ENCODE measurements at places on chromosomes 5 and 9. TPM values are rescaled to one million over a fixed set of nuclear protein-coding genes. Genes with fewer than 3 reads are reported as not detected.

The TCF7 gene
- 9.4 TPM for total RNA-seq

The FGFR4 gene
- 118 TPM for total RNA-seq

The IFNA2 gene
- total RNA-seq = not detected

- H3K36me3 ChIP-seq = no peaks in the 10 kb centered on the region
- H3K27me3 ChIP-seq = no peaks in the 10 kb centered on the region
- no peak overlapping the region for H3K27ac ChIP-seq
- DNase-seq = no peak
- peaks cover 5% of the 10 kb centered on the region for H3K4me1 ChIP-seq
Observed at GRCh38 chr5:68237715-68238114, 22.2 kb downstream of the PIK3R1 start.

DNA sequence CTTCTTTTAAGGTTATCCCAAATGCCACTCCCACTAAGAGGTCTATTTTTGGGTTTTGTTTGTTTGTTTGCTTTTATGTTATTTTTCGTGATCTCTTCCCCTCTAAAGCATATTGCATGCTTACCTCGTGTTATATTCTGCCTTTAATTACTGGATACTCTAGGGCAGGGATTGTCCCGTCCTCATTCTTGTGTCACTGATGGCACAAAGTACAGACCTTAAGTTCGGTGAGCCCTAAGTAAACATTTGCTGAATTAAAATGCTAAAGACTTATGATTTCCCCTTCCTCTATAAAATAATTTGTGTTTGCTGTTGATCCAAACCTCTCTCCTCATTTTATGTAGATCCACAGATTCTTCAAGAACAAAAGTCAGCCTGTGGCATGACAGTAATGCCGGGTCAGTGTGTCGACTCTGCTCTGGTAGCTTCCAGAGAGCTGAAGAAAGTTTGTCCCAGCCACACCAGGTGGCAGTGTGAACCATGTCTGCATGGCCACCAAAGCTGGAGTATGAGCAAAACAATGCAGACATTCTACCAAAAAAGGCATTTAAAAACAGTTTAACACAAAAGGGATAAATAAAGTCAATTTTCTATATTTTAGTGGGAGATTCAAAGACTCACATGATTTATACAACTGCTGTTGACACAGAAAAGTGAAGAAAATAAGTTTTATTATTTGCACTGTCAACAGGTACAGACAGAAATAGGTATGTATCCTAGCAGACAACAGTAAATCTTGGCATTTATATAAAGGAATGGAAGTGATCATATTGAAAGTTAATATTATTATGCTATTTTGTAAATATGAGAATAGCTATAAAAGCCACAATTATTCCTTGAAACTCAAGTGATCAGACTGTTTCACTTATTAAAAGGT, 17.9 kb upstream of the POC5 start:
- DNase-seq = peak; percentile 47
- H3K36me3 ChIP-seq = no peaks in the 10 kb centered on the region
- no peaks in the 10 kb centered on the region for H3K4me1 ChIP-seq
- H3K27me3 ChIP-seq = no peaks in the 10 kb centered on the region

The MTAP gene
- 24.4 TPM for total RNA-seq

DNA sequence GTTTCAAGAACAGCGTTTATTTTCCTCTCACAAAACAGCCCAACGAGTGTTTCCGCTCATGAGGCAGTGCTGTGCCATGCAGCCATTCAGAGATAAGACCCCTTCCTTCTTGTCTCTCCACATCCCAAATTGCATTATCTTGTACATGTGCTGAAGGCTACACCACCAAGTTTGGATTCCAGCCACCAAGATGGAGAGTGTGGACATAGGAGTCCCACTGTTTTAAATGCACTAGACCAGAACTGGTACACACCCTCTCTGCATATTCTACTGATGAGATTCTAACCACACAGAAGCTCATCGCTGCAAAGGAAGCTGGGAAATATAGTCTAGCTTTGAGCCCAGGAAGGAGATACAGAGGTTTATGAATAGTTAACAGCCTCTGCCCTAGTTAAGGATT, 509.4 kb downstream of the NFIB start:
- no peak overlapping the region for H3K27ac ChIP-seq
- H3K36me3 ChIP-seq = no peaks in the 10 kb centered on the region
- DNase-seq = no peak
- H3K4me3 ChIP-seq = no peak overlapping the region
- H3K4me1 ChIP-seq = no peaks in the 10 kb centered on the region
- H3K27me3 ChIP-seq = no peaks in the 10 kb centered on the region

The SLC6A3 gene
- not detected for total RNA-seq

- H3K27me3 ChIP-seq = no peaks in the 10 kb centered on the region
- DNase-seq = no peak
- no peaks in the 10 kb centered on the region for H3K36me3 ChIP-seq
- no peak overlapping the region for H3K4me3 ChIP-seq
- no peak overlapping the region for H3K27ac ChIP-seq
Observed at GRCh38 chr5:112006721-112007120, 249.7 kb upstream of the NREP start.

DNA sequence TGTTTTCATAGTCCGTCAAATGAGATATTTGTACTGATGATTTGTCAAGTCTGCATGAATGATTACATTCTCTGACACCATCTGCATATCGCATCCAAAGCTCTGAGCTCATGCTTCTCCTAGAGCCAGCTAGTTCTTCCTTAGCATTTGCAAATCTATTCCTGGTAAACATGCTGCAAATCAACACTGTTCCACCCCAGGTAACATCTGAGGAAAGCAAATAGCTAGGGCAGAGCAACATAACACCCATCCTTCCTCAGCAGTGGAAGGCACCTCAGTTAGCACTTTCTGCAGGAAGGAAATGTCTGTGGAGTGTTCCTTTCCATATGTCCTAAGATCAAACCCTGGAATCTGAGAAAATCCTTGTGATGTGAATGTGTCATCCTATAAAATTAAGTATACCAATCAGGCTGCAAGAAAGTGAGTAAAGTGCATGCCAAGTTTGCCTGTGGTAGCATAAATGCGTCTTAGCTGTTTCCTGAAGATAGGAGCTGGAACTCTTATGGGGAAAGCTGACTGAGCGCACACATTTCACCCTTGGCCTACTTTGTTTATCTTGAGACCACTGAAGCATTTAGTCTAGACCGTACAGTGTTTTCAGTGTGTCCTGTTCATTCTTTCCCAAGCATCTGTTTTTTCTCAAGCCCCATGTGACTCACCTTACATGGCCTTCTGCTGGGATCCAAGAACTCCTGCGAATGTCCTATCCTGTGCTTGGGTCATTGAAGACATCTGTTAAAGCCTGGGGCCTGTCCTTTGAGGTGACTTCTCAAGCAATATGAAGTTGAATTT, 50.9 kb upstream of the STARD4 start:
- DNase-seq = no peak
- no peaks in the 10 kb centered on the region for H3K36me3 ChIP-seq
- no peak overlapping the region for H3K27ac ChIP-seq
- H3K27me3 ChIP-seq = no peaks in the 10 kb centered on the region
- no peak overlapping the region for H3K4me3 ChIP-seq

The GABRP gene
- total RNA-seq = not detected

- peak; percentile 27 for DNase-seq
- peak overlapping the region; percentile 46 for H3K4me3 ChIP-seq
- H3K27me3 ChIP-seq = no peaks in the 10 kb centered on the region
- H3K4me1 ChIP-seq = no peaks in the 10 kb centered on the region
Observed at GRCh38 chr5:100900142-100900795, 2.8 kb downstream of the ST8SIA4 start.

The GDNF gene
- 0.82 TPM for total RNA-seq

DNA sequence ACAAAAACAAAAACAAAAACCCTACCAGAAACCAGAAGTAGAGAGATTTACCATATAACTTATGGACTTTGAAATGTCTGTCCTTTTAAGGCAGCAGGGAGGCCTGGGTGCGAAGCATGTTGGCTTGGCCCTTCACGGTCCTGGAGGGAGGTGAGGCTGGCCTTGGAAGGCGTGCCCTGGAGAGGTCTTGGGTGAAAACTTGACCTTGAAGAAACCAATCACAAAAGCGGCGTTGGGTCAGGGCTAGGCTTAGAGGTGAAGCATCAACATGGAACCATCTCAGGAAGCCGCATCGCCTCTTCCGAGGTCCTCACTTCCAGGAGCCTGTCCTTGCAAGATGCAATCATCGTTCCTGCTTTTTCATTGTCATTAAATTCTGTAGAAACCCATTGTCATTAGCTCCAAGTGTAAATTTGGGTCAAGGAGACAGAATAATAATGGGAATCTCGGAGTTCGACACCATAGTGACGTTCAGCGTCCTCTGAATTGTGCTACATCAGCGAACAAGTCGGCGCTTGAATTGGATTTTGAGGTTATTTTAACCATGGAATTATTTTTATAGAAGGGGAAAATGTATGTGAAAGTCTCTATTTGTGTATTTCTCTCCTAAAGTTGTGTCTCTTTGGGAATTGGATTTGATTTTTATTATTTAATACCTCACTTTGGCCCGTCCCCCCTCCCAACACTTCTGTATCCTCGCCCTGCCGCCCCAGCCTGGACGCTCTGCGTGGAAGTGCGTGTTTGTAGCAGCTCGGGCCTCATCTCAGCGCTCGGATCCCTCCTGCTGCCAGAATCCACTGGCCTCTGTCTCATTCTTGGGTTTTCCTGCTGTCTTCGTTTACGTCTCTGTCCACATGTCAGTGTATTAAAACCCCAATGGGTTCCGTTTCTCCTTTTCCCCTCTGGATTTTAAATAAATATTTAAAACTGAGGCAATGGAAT, 11.1 kb upstream of the ORM1 start:
- peak; percentile 5 for DNase-seq
- H3K36me3 ChIP-seq = no peaks in the 10 kb centered on the region
- H3K4me3 ChIP-seq = no peak overlapping the region
- H3K27me3 ChIP-seq = no peaks in the 10 kb centered on the region

DNA sequence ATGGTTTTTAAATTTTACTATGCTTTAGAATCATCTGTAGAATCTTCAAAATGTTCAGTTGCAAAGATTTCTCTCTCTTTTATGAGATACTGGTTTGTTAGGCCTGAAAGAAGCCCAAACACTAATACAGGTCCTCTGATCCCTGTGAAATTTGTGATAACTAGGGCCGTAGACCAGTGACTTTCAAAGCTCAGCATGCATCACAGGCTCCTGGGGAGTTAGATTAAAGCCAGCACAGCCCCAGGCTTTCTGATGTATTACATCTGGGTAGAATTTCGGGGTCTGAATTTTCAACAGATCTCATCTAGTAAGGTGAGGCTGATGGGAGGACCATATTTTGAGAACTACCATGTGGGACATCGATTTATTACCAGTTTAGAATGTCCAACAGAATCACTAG, 194.1 kb upstream of the PTPRD start:
- no peaks in the 10 kb centered on the region for H3K36me3 ChIP-seq
- no peak for DNase-seq
- no peak overlapping the region for H3K4me3 ChIP-seq
- H3K27me3 ChIP-seq = no peaks in the 10 kb centered on the region
- no peaks in the 10 kb centered on the region for H3K4me1 ChIP-seq

DNA sequence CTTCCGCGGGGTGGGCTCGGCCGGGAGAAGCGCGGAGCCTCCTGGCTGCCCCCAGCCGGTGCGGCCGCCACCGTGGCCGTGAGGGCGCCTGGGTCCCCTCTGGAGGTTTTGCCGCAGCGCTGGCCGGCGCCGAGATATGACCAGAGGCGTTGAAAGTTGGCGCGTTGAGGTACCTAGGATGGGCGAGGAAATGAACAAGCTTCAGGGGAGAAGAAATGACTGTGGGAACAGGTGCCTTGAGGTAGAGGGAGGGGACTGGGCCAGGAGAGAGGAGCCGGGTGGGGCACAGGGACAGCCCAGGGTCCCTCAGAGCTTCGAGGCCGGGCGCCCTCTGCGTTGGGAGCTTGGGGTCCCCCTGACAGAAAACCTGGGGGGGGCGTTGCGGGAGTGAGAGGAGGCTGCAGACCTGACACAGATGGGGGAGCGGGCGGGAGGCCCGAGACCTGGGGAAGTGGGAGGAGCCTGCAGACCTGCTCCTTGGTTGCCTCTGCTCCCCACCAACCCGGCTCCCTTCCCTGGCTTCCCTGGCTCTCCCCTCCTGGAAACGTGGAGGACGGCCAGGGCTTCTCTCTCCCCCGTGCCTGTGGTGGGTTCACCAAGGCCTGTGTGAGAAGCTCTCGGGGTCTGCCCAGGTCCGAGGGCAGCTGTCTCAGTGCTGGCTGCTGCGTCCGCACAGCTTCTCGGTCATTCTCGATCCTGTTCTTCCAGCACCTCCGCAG, 14.2 kb downstream of the RABL6 start:
- no peaks in the 10 kb centered on the region for H3K36me3 ChIP-seq
- no peaks in the 10 kb centered on the region for H3K27me3 ChIP-seq
- H3K27ac ChIP-seq = no peak overlapping the region
- H3K4me1 ChIP-seq = no peaks in the 10 kb centered on the region
- no peak for DNase-seq
- H3K4me3 ChIP-seq = peak overlapping the region; percentile 13

DNA sequence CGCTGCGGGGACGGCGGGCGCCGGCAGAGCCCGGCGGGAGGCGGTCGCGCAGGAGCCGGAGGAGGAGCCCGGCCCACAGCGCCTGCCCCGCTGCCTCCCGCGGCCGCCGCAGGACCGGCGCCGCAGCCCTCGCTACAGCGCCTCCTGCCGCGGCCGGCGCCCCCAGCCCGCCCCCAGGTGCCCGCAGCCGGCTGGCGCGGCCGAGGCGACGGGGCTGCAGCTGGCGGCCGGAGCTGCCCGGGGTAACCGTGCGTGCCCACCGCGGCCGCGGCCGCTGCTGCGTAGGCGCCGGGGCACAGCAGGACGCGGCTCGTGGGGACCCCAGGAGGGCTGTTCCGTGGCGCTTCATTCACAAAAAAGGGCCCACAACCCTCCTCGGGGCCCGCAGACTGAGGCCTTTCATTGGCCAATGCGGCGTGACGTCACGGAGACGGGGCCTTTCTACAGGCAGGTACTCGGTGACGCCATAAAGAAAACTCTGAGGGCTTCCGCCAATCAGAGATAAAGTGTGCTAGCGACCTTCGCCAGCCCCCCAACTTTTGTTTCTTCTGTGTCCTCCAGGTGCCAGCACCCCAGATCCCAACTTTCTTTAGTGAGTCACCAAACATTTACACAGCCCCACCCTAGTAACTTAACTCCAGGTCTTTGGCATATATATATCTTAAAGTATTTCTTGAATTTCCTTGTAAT, at the start of gene CDC14B:
CDC14B (minus strand) TSS at position 353 of the 690 bp plus-strand sequence. CDS start 465 bp downstream, outside the sequence.
- H3K4me1 ChIP-seq = no peaks in the 10 kb centered on the region
- peak; percentile 96 for DNase-seq
- H3K27me3 ChIP-seq = no peaks in the 10 kb centered on the region

The PIP5K1B gene
- 74.2 TPM for total RNA-seq

The ZFP2 gene
- 0.89 TPM for total RNA-seq

The LHX6 gene
- total RNA-seq = 1.2 TPM

DNA sequence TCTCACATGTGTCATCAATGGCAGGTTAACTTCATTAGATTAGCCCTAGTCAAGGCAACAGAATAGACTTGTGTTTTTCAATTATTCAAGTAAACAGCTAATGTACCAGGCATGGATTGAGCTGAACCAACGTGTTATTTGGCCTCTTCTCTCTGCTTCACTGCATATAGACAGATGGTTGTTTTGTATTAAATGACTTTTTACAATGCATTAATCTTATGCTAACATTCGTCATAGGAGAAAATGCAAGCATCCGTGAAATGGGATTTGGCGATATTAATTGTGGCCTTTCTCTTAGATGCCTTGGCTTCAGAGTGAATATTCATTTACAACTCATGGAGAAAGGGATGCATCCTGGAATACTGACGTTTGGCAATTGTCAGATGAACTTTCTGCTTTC, 208.0 kb downstream of the KCTD16 start:
- H3K27me3 ChIP-seq = no peaks in the 10 kb centered on the region
- DNase-seq = no peak
- no peaks in the 10 kb centered on the region for H3K4me1 ChIP-seq
- H3K4me3 ChIP-seq = no peak overlapping the region
